Stimulated activated CD4-positive, alpha-beta T cell treated with anti-CD3 and anti-CD28 coated beads, Interleukin-1b, Interleukin-23, amount 100 ng/mL, for 24 hours (primary cell): ENCODE measurements at places on chromosomes 5 and 9.

DNA sequence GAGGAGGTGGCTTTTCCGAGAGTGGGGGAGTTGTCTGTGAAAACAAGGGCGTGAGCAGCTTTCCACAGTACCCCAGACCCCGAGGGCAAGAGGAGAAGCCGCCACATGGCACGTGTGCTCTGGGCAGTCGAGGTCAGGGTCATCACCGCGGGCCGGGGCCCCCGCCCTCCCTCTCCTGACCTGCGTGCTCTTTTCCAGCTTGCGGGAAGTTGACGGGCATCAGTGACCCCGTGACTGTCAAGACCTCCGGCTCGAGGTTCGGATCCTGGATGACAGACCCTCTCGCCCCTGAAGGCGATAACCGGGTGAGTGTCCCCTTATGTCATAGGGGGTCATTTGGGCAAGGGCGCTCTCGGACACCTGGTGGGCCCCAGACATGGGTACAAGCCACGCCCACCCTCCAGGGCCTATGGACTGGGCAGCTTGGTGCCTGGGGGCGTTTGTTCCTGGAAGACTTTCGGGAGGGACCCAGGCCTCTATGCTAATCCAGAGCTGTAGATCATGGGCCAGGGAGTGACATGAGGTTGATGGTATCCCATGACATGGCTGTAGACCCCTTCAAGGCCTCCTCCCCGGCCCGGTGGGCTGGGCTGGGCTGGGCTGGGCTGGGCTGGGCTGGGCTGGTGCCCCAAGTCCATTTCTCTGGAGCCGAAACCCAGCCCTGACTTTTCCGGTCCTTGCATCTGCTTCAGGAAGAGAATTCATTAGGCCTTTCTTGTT is 19.2 kb downstream of the OLFM1 start:
- DNase-seq = no peak

DNA sequence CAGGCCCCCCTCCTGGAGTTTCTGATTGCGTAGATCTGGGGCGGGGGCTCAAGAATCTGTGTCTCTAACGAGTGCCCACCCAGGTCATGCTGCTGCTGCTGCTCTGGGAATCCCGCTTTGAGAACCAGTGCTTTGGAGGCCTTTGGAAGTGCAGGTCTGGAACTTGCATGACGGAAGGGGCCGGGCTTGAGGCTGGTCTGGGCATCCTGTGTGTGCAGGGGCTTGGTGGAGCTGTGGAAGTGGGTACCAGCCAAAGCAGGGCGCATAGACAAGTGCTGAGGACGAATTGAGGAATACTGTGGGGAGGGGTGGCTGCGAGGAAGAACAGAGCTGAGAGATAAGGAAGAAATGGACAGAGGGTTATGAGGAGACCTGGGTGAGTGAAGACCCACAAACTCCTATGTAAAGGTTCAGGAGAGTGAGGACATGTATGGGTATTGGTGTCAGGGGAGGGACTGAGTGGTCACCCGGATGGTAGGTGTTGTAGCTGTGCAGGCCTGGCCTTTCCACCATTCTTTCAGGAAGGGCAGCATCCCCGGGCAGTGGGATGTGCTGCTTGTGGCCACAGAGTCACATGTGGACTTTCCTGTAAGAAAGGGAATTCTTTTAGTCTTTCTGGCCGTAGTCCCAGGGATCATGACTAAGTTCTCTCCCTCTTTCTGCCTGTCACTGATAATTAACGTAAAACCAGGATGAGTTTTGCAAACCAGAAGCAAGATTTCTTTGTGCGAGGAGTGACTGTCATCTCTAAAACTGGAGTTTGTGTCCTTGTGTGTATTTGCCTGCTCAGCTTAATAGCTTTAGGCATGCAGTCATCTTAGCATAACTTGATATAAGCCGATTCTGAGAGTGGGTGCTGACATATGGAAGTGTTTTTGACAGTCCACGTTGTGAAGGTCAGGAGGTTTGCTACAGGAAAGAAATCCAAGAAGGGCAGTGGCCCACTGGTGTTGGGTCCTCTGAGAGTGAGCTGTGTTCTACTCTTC is 43.3 kb upstream of the TJP2 start:
- DNase-seq = no peak

DNA sequence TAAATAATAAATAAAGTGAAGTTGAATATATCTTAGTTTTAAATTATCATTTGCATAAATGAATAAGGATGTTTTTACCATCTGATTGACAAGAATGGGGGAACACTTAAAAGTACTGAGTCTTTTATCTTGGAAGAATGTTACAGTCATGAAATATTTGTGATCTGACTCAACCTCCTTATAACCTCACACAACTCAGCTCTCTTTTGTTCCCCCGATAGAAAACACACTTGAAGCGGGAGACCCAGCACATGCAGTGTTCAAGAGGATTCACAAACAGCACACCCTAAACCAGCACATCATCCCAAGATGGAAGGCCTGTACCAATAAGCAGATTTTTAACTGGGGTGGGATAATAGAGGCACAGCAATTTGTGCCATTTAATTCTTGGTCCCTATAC is 15.5 kb downstream of the BAAT start:
- DNase-seq = no peak

GRCh38 chr9:120383611-120383998 is 196.4 kb downstream of the CDK5RAP2 start:
- DNase-seq = no peak

DNA sequence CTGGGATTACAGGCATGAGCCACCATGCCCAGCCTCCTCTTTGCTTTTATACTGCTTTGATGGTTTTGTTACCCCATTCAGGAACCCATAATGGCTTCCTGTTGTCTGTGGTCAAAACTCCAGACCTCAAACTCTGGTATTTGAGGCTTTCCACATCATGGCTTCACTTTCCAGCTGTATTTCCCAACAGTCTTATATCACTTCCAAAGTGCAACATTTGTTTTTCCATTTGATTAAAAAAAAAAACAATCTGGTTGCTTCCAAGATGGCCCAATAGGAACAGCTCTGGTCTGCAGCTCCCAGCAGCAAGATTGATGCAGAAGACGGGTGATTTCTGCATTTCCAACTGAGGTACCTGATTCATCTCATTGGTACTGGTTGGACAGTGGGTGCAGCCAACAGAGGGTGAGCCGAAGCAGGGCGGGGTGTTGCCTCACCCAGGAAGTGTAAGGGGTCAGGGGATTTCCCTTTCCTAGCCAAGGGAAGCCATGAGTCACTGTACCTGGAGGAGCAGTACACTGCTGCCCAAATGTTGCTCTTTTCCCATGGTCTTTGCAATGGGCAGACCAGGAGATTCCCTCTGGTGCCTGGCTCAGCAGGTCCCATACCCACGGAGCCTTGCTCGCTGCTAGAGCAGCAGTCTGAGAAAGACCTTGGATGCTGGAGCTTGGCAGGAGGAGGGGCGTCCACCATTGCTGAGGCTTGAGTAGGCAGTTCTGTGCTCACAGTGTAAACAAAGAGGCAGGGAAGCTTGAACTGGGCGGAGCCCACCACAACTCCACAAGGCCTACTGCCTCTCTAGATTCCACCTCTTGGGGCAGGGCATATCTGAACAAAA is 458.4 kb downstream of the KDM4C start:
- DNase-seq = no peak

DNA sequence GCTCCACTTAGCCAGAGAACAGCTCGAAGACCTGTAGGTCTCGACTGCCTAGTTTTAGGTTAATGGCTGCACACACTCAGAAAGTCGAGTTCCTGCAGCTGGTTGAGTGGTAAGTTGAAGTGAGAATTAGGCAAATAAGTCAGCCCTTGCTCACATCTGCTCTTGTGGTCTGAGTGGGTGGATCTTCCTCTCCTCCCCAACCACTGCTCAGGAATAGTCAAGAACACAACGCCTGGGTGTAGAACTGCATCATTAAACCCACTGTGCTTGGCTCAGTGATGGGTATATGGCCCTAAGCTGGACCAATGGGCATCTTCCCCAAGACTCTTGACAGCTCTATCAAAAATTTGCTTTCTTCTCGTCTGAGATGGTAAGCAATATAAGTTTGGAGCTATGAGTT is 20.9 kb upstream of the ADAM19 start:
- no peak for DNase-seq

GRCh38 chr5:167440846-167441245 is 850.6 kb upstream of the WWC1 start:
- no peak for DNase-seq

- DNase-seq = no peak
Measured at GRCh38 chr5:69416699-69417098, 1.8 kb downstream of the MARVELD2 start.

GRCh38 chr5:132876020-132876759 is 2.7 kb downstream of the LEAP2 start:
- no peak for DNase-seq

DNA sequence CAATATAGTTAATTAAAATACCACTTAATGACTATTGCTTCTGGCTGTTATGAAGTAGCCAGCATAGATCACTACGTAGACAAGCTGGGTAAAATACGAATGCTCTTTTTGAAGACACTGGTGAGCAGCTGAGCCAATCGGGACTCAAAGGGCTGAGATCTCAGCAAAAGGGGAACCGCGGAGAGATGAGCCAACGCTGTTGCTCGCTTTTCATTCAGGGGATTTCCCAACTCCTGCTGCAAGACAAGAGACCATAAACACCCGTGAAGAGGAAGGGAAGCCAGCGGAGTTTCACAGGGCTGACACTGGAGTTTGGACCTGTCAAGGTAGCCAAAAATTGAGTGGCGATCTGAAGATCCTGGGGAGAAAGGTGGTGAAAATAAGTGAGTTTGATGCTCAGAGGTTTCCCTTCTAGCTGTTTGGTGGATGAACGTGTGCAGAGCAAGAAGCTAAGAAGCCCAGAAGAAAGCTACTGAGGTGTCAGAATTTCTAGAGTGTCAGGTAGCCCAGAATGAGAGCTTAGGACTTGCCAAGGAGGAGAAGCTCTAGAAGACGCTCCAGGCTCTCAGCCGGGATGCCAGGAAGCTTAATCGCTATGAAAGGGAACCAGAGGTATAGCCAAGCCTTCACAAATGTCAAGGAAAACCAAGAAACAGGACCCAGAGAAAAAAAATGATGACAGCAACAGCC is 79.6 kb upstream of the RNU6ATAC start:
- no peak for DNase-seq

DNA sequence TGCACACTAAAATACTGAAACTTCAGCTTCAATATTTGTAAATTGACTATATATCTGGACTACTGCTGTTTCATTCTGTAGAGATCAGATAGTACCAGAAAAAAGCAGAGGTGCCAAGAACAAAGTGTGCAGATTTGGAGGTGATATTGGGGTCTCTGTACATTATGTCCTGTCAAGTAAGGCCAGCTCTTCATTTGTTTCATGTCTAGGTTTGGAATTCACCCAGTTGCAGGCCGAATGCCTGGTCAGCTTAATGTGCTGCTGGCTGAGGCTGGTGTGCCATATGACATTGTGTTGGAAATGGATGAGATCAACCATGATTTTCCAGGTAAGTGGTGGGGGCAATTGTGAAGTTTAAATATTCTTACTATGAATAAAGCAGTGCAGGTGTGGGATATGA is 96.9 kb downstream of the NNT start:
- DNase-seq = no peak

GRCh38 chr5:106459541-106459940 is 1211.2 kb downstream of the EFNA5 start:
- DNase-seq = no peak
